ENCODE measurements at places on chromosomes 12 and 14.
A peak's percentile ranks its signal among the peaks of the same experiment; 100 is the strongest.

- peak; percentile 66 for DNase-seq
Observed at GRCh38 chr14:70018713-70019211, 139.5 kb downstream of the SMOC1 start.

GRCh38 chr14:99931308-99931707 is 133.9 kb upstream of the EVL start:
- no peak for DNase-seq

DNA sequence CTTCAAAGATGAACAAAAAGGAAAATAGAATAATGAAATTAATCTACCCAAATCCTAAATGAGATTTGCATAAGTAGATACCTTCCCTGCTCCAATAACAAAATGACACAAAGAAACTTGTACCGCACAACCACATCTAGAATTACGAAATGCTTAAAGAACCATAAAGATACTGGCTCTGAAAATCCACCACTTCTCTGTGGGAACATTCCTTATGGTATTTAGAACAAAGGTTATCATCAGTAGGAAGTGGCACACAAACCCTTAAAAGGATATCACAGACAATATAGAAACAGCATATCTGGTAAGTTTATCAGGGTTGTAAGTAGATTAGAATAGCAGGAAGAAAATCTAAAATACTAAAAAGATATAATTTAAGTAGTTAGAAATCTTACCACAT is 11.6 kb downstream of the IAPP start:
- DNase-seq, result no peak

DNA sequence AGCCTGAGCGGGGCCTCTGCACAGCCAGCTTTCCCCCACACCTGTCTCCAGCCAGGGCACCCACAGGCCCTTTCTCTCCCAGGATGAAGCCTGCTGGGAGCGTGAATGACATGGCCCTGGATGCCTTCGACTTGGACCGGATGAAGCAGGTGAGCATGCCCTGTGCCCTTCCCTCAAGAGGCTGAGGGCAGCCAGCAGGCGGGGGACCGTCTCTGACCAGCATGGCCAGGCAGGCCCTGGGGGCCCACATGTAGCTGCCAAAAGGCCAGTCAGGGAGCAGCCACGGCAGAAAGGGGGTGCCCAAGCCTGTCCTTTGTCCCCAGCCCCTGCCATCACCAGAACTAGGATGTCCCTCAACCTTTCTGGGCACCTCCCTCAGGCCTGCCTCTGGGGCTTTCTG is 18.3 kb downstream of the DEGS2 start:
- DNase-seq, result no peak

DNA sequence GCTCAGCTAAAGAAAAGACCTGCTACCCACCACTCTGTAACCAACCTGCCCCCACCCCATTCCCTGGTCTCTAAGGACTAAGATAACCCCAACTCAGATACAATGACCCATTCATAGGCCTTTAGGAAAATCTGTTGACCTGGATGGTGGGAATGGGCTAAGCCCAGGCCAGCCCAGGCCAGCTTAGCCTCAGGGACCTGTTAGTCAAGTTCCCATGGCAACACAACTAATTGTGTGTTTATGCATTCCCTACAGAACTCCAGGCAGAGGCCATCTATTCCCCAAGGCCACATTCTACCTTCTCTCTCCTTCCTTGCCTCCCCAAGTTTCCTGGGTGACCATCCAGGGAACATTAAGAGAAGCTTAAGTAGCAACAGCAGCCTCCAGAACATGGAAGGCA is 16.1 kb upstream of the KRT8 start:
- DNase-seq, result no peak

GRCh38 chr12:76080729-76081415 is 3.6 kb downstream of the NAP1L1 start:
- DNase-seq, result no peak

DNA sequence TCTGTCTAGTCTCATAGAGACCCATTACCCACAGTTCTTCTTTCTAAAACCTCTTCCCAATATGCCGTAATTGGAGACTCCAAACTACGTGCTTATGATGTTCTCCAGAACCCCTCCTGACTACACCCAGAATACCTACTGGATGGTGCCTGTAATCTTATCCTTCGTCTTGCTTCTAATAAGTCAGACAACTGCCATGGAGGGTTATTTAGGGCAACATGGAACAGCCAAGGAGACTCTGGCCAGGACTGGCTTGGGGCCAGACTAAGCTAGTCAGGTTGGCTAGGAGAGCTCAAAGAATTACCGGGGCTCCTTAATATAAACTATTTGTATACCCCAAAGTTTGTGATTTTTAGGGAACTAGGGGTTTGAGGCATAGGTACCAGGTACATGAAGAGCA is 6.8 kb downstream of the PFKM start:
- DNase-seq, result no peak

GRCh38 chr12:2016862-2017545 is 12.7 kb upstream of the DCP1B start:
- no peak for DNase-seq

- DNase-seq, result no peak
Observed at GRCh38 chr14:70890826-70891659, 16.2 kb upstream of the PCNX1 start.

GRCh38 chr12:90015228-90015627 is 306.6 kb upstream of the ATP2B1 start:
- DNase-seq, result no peak

GRCh38 chr14:66487164-66487563 is 993 bp downstream of the CCDC196 start:
- no peak for DNase-seq

GRCh38 chr12:108356835-108357806 is 18.0 kb upstream of the CMKLR1 start:
- no peak for DNase-seq

DNA sequence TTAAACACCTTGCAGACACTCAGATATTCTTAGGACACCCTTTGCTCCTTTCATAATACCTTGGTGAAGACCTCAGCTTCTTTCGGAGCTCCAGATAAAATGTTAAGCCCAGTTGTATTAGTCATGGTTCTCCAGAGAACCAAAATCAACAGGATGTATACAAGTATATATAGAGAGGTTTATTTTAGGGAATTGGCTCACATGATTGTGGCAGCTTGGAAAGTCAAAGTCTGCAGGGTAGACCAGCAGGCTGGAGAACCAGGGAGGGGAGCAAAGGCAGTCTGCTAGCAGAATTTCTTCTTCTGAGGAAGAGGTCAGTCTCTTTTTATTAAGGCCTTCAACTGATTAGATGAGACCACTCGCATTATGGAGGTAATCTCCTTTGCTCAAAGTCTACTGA is 6.9 kb upstream of the IGF1 start:
- DNase-seq, result no peak

GRCh38 chr12:19836456-19836855 is 397.2 kb downstream of the AEBP2 start:
- no peak for DNase-seq

GRCh38 chr14:83559721-83560120 is 1970.2 kb upstream of the FLRT2 start:
- no peak for DNase-seq

DNA sequence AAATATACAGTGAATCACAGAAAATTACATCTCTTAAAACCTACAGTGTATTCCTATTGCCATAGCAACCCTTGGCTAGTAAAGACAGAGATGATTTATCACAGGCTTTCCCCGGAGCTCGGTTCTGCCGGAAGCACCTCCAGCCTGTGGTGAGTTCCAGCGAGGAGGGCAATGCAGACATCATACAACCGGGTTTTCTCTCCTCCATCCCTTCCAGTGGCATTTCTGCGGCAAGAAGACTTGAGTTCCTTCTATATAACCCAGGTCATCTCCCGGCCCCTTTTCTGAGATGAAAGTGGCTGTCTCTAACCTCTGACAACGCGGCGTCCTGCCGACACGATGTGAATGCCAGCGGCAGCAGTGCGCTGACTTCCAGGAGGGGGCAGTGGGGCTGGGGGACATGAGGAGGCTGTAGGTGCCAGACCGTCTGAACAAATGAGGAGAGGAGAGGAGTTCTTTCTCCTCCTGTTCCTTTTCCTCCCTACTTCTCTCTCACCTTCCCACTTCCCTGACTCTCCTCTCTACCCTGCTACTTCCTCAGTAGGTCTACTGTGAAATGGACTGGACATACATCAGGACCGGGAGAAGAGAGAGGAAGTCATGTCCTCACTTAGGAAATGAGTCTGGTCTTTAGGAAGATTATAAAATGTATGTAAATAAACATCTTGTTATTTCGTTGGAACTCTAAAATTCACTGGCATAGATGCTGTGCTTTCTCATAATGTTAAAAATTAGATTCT is 68.6 kb upstream of the MAX start:
- no peak for DNase-seq

- DNase-seq, result no peak
Observed at GRCh38 chr12:121814429-121815119, 10.8 kb downstream of the SETD1B start.

DNA sequence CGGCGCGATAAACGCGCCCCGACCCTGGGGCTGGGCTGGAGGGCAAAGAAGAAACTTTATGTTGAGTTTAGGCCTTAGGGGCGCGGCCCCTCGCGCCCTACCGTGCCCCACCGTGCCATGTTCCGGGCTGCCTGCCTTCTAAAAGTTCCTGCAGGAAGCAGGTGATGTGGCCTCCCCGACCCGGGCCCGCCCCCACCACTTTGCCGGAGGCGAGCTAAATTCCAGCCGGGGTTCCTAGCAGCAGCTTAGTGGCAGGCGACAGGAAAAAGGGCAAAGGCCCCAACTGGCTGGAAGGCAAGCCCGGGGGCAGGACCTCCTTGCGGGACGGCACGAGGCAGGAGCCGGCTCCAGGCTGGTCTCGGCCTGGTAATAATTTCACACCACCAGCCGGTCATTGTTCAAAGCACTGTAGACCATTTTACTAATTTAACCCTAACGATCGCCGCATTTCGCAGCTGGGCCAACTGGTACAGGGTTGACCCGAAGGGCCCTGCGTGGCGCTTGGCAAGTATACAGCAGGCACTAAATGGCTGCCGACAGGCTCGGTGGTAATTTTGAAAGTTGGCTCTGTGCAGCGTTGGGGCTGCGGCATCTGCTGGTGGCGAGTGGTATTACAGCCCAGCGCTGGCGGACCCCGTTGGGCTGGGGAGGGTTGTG is 895 bp upstream of the CCDC88C start:
- peak; percentile 79 for DNase-seq

- no peak for DNase-seq
Observed at GRCh38 chr12:931591-931990, 17.9 kb downstream of the RAD52 start.

- no peak for DNase-seq
Observed at GRCh38 chr14:22266683-22267082, 322.3 kb downstream of the DAD1 start.

DNA sequence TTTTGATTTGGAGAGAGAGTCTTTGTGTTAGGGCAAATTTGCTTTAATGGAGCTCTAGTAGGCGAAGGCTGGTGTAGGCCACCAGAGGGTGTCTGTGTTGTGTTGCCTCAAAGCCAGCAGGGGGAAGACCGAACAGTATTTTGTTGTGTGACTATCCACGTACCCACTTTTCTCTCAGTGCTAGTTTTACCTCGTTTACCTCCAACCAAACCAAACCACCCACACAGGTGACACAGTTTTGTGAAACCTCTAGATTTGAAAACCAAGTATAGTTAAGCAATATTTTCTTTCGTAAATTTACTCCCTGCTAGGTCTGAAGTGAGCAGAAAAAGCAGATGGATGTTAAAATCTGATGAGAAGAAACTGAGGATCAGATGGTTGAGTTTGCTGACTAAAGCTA is 36.3 kb upstream of the NPFF start:
- no peak for DNase-seq

Measured in sciatic nerve (tissue), 2 donors.